ENCODE measurements at places on chromosomes 3 and 15. TPM values are rescaled to one million over a fixed set of nuclear protein-coding genes. Genes with fewer than 3 reads are reported as not detected.

TTBK2 gene
- total RNA-seq = 2.1 TPM

EPB42 gene
- total RNA-seq = not detected

SYNPR gene
- total RNA-seq = not detected

NR2F2 gene
- total RNA-seq = 22.0 TPM

C3orf85 gene
- total RNA-seq = not detected

CACNA2D3 gene
- total RNA-seq = not detected

CYP8B1 gene
- total RNA-seq = not detected
